ENCODE measurements at places on chromosomes 11 and 22.
A peak's percentile ranks its signal among the peaks of the same experiment; 100 is the strongest.

GRCh38 chr11:8086001-8086479 lies 5.0 kb downstream of the TUB start:
- no peak for DNase-seq

DNA sequence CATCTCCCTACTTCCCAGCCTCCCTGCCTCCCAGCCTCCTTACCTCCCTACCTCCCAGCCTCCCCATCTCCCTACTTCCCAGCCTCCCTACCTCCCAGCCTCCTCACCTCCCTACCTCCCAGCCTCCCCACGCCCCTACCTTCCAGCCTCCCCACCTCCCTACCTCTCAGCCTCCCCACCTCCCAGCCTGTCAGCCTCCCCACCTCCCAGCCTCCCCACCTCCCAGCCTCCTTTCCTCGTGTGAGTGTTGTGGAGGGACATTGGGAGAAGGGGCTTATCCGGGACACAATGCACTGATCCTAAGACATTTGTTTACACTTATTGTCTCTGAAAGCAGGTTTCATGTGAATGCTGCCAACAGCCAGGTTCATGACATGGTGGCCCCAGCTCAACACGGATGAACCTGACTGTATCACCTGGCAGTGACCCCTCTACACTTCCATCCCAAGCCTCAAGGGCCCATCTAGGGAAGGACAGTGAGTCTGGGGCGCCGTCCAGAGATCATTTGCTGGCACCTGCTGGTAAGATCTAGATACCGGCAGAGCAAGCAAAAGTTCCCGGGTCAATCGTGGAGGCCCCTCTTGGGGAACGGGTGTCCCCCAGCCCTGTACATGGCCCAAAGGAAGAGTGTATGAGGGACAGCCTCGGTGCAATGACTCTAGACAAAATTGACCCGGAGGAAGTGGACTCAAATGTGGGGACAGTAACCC lies 34.5 kb upstream of the TH start:
- no peak for DNase-seq

DNA sequence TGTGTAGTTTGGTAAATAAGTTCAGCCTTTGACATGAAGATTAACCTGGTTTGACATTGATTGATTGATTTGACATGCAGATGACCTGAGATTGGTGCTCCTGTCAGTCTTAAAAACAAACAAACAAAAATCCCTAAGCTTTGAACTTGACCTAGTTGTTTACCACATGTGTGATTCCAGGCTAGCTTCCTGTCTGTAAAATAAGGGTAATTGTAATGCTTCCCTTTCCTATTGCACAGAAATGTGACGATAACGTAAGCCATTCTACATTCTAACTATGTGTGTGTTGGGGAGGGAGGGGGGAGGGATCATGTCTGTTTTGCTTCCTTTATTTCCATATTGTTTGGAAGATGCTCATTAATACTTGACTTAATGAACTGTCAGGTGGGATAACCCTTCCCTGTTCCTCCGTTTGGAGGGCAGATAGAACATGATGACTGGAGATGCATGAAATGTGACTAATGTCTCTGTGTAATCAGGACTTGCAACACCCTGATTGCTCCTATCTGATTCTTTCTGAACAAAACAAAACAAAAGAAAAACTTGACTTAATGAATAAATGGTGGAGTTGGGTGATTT lies 106.1 kb upstream of the CLMP start:
- no peak for DNase-seq

DNA sequence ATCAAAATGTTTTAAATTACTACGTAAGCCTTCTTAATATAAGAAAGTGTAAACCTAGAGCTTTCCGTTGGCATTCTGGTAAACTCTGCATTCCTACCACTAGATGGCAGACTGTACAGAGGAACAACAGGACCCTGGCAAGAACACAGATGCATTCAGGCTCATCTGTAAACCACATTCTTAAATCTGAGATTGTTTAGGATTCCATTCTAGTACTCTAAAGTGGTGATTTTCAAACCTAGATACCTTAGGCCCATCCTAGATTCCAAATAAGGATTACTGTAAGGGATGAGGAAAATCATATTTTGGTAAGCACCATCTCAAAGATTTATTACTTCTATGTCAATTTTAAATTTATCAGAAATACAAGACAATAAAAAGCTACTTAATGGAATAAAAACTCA lies 26.9 kb downstream of the PICALM start:
- DNase-seq = no peak

- DNase-seq = no peak
Measured at GRCh38 chr11:61963016-61963281, 4.5 kb downstream of the FTH1 start.

DNA sequence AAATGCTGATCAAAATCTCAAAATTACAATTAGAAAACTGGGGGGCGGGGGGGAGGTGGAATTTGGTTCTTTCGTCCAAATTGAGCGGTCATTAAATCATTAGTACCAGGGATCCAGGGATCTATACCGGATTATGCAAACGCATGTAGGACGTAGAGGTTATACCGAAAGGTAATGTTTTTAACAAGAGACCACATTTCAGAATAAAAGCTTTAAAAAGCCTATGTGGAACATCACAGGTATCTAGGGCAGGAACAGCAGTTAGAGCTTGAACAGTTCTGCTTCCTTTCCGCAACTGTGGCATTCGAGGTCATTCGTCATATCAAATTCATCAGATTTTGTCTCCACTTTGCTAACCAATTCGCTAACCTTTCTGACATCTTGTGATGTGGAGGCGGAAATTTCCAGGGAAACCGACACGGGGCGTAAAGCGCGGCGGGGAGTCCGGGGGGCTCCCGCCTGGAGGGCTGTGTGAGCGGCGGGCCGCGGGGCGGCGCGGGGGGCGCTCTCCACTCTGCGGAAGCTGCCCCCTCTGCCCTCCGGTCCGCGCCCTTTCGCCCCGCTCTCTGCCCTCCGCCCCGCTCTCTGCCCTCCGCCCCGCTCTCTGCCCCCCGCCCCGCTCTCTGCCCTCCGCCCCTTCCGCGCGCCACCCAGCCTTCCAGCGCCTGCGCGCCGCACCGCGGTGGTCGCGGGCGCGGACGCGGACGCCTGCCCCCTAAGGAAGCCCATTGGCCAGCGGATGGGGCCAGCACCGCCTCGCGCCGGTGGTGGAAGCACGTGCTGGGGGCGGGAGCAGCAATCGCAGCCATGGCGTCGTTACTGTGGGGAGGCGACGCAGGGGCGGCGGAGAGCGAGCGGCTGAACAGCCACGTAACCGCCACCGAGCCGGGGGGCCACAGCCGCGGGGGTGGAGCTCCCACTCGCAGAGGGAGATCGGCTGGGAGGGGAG lies at the start of gene DDX25:
Gene DDX25 (plus strand): TSS at position 798 of the 949 bp plus-strand sequence. CDS start 10 bp downstream, at position 808.
- DNase-seq = no peak

DNA sequence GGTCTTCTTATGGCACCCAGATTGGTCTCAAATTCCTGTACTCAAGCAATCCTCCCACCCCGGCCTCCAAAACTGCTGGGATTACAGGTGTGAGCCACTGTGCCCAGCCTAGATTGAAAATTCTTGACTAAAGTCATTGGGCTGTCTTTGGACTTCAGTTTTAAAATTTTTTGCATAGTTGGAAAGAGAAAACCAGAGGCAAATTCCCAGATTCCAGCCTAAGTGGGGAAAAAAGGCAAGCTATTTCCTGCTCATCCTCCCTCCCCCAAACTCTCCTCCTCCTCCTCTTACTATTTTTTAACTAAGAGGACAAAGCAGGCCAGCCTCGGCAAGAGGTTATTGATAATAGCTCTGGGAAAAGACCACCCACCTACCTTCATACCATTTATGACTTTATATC lies 78.6 kb upstream of the CLMP start:
- no peak for DNase-seq

DNA sequence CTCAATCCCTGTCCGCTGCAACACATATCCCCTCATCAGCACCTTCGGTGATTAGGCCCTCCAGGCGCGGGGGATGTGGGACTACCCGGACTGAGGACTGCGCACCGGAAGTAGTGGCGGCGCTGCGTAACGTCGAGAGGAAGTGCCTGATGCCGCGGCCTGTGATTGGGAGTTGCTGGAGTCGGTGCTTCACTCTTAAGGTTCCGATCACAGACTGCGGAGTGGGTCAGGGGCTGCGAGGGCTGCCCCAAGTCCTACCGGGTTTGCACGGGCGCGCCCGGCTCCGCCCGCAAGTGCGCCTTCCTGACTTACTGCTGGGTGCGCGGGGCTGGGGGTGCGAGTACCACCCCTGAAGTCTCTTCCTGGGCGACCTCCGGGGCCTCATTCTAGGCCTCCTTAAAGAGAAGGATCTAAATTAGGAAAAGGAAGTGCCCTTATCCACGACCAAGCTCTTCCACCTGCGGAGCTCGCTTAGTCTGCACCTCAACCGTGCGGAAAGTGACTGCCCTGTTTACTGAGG lies at the start of gene ALKBH3:
Gene ALKBH3 (plus strand): TSS at position 192 of the 520 bp plus-strand sequence. CDS start 1,822 bp downstream, outside the sequence.
- DNase-seq = peak; percentile 96

DNA sequence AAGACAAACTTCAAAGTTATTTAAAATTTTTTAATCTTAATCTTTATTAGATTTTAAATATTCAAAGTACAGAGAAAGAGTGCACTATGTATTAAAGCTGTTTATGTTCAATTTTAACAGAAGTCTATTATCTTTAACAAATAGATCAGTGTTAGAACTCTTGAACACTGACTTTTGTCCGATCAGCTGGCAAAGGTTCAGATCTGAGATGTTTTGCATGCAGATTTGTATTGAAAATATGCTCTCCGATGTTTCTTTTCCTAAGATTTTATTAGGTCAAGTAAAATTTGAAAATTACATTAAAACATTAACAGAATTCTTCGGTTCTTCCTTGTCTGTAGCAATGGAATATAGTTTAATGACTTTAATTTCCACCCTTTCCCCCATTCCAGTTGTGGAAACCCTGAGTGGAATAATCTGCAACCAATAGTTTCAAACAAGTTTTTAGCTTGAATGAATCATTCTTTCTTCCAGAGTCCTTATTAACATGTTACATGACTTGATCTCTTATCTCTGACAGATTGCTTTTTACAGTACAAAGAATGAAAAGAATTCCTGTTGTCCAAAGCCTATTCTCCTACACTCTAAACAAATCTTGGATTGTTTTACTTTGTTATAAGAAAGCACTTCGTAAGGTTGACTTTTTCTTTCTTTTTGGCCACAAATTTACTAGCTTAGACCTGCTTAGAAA lies 11.4 kb upstream of the TCP11L1 start:
- no peak for DNase-seq

- peak; percentile 35 for DNase-seq
Measured at GRCh38 chr11:66112041-66112491, 42.0 kb downstream of the PACS1 start.

GRCh38 chr11:134294664-134295063 lies 18.5 kb downstream of the GLB1L3 start:
- no peak for DNase-seq

- no peak for DNase-seq
Measured at GRCh38 chr11:12161603-12162350, 51.4 kb downstream of the MICAL2 start.

DNA sequence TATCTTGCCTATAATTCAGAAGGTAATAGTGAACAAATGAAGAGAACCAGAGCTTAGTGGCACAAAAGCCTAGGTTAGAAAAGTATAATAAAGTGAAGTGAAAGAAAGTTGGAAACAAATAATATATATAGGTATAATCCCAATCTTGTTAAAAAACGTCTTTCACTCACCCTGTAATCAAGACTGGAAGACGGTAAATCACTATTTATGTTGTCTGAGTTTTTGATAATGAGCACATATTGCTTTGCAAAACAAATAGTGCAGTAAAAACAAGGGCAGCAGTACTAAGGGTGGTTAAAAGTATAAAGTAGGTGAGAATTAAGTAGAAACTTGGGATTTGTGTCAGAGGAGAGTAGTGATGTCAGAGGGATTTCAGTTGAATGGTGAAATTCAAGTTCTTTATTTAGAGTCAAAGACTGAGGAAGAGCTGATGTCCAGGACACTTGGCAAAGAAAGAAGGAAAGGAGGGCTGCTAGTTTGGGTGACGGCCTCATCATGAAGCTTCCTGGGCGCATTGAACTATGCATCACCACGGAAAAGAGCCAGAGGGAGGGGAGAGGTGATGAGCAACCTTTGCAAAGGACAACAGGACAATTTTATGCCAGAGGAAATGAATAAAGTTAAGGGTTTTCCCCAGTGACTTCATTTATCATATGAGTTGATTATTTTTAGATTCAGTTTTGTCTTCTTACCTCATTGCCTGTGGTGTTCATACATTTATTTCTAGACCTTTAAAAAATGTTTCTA lies 11.4 kb downstream of the NCAM1 start:
- DNase-seq = no peak

DNA sequence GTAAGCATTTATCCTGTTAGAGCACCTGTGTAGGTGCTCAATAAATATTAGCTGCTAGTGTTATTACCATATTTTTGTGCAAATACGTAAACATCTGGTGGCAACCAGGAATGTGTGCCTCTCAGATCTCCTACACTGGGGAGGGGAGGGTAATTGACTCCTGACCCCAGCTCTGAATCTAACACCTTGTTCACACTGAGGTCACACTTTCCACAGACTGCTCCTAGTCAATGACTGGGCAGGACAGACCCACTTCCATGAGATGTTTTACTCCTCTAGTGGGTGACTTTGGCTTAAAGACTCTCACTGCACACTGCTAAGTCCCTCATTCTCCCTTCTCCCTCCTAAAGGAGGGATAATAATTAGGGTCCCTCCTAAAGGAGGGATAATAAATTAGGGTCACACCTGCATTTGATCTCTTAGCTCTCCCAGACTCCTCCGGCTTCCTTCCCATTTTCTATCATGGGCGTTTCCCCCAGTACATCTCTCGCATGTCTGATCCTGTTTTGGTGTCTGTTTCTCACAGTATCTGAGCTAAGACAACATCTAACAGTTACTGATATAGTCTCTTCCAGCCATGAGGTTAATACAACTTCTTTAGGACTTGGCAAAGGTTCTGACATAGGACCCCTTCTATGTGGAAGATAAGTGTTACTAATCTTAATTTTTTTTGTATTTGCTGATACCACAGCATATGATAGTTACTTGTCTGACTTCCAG lies 8.0 kb downstream of the CSTPP1 start:
- no peak for DNase-seq

- no peak for DNase-seq
Measured at GRCh38 chr22:41863472-41863871, 30.6 kb downstream of the SREBF2 start.

- no peak for DNase-seq
Measured at GRCh38 chr22:32761251-32761903, 40.1 kb upstream of the TIMP3 start.

DNA sequence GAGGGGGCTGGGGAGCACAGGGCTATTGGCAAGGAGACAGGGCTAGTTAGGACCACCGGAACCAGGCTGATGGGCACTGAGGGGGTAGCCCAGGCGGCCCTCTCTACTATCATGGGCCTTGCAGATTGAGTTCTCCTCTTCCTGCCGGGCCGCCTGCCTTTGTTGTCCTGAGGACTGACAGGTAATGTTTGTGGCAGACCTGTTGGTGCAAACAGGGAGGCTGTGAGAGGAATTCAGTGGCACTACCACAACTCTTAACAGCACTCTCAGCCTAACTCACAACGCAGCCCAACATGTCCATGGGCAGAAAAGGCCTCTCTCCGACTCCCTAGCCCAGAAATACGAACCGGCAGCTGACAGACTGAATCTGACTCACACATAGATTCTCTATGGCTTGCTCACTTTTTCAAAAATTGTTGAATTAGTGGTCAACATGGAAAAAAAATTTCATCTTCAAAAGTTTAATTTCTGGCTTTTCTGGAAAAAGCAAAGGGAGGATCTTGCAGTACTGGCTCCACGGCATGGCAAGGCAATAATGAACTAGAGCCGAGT lies 11.4 kb downstream of the KCNJ5 start:
- no peak for DNase-seq

- no peak for DNase-seq
Measured at GRCh38 chr11:102312667-102313066, 4.6 kb upstream of the BIRC3 start.

All from natural killer cell (primary cell).